Activated CD8-positive, alpha-beta T cell treated with anti-CD3 and anti-CD28 coated beads, Interleukin-2, amount 10 ng/mL, durations not matched to agents 7 days and 5 days (primary cell): ENCODE measurements at places on chromosomes 5 and 9. TPM values are rescaled to one million over a fixed set of nuclear protein-coding genes. Genes with fewer than 3 reads are reported as not detected.

C9orf153 gene
- total RNA-seq, result 0.42 TPM

HSPA9 gene
- total RNA-seq, result 216 TPM

PCDHB7 gene
- not detected for total RNA-seq

SH3PXD2B gene
- 0.23 TPM for total RNA-seq

GCNT1 gene
- total RNA-seq, result 7.7 TPM

KIF24 gene
- 11.4 TPM for total RNA-seq

PCDHB5 gene
- total RNA-seq, result not detected

SLC25A46 gene
- 47.3 TPM for total RNA-seq

SLC34A1 gene
- 2.0 TPM for total RNA-seq

ENTREP1 gene
- total RNA-seq, result not detected

PCDHGB5 gene
- not detected for total RNA-seq

TMC1 gene
- not detected for total RNA-seq

SLC26A2 gene
- 8.0 TPM for total RNA-seq

ORM1 gene
- not detected for total RNA-seq

SCGB3A1 gene
- total RNA-seq, result not detected

TLE1 gene
- total RNA-seq, result 0.68 TPM

POLR1E gene
- total RNA-seq, result 39.0 TPM

KLHL9 gene
- 17.9 TPM for total RNA-seq

SLC23A1 gene
- total RNA-seq, result 1.5 TPM

KIAA0825 gene
- 2.0 TPM for total RNA-seq

HAPLN1 gene
- not detected for total RNA-seq

MCC gene
- 8.0 TPM for total RNA-seq

LCN9 gene
- not detected for total RNA-seq

GABBR2 gene
- total RNA-seq, result not detected

NEUROG1 gene
- total RNA-seq, result not detected

HAVCR2 gene
- total RNA-seq, result 78.7 TPM

PPP2R2B gene
- 3.0 TPM for total RNA-seq

IL9 gene
- not detected for total RNA-seq

PCDHGA9 gene
- 0.08 TPM for total RNA-seq

PHYHD1 gene
- total RNA-seq, result 0.55 TPM

REXO4 gene
- 25.7 TPM for total RNA-seq

EPB41L4B gene
- not detected for total RNA-seq

RGMB gene
- total RNA-seq, result 0.16 TPM

PCDHGA8 gene
- total RNA-seq, result not detected

MTMR12 gene
- 23.9 TPM for total RNA-seq

TRPM6 gene
- total RNA-seq, result not detected

PCDHGA10 gene
- total RNA-seq, result not detected

NRG2 gene
- total RNA-seq, result not detected

PCDHB13 gene
- total RNA-seq, result not detected
